ENCODE measurements at places on chromosomes 1 and 21. TPM values are rescaled to one million over a fixed set of nuclear protein-coding genes. Genes with fewer than 3 reads are reported as not detected.
A peak's percentile ranks its signal among the peaks of the same experiment; 100 is the strongest.

- no peak overlapping the region for H3K27ac ChIP-seq
- H3K4me1 ChIP-seq, result peaks cover 2% of the 10 kb centered on the region
- no peak overlapping the region for H3K4me3 ChIP-seq
- DNase-seq, result no peak
- H3K27me3 ChIP-seq, result no peaks in the 10 kb centered on the region
These were observed 4.6 kb upstream of the TMEM51 start for GRCh38 chr1:15148941-15149340.

DNA sequence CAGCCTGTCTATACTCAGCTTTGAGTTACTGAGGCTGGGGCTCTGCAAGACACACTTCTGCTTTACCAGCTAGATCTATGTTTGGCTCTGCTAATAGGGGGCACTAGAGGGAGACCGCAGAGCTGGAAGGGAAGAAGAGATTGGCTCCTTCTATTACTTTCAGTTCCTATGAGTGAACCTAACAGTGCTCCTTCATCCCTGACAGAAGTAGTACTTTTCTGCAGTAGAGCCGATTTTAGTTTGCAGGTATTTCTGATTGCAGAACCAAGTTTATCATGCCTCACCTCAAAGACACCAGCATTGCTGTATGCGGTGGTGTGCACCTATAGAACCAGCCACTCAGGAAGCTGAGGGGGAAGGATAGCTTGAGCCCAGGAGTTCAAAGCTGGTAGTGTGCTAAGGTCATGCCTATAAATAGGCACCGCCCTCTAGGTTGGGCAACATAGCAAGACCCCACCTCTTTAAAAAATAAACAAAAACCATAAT lies 5.7 kb upstream of the ZDHHC18 start:
- H3K36me3 ChIP-seq, result no peaks in the 10 kb centered on the region
- no peak overlapping the region for H3K4me3 ChIP-seq

DNA sequence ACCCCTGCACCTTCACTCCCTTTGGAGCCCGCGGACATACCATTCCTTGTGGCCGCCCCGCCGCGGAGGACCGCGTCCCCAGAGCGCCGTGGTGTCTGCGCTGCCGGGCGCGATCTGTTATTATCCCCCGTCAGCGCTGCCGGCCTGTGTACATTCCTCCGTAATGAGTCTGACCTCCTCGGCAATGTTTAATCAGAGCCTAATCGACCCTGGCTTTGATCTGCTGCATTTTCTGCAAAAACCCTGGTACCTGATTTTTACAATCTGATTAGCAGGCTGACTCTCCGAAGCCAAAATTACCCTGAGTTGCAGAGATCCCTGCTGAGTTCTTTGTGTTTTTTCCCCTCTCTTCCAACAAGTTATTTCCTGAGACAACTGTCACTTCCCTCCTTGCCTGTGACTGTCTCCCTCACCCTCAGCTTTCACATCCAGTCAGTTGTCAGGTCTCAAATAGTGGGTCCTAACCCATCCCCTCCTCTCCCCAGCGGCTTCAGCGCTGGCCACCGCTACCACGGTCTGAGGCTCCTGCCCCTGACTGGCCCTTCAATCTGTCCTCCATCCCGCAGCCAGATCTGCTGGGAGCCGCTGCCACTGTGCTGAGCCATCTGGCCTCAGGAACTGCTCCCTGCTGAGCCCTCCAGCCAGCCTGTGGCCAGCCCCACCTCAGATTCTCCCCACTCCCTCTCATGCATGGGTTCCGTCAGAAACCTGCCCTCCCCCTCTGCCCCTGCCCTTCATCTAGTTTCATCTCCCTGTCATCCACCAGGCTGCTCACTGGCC lies 53.5 kb downstream of the GLIS1 start:
- H3K4me1 ChIP-seq, result no peaks in the 10 kb centered on the region
- H3K27me3 ChIP-seq, result no peaks in the 10 kb centered on the region
- no peak overlapping the region for H3K27ac ChIP-seq
- no peak overlapping the region for H3K4me3 ChIP-seq
- no peaks in the 10 kb centered on the region for H3K36me3 ChIP-seq

Gene CYP4A22
- not detected for total RNA-seq

Gene RAB42
- not detected for total RNA-seq

- H3K4me1 ChIP-seq, result no peaks in the 10 kb centered on the region
- no peaks in the 10 kb centered on the region for H3K36me3 ChIP-seq
- H3K4me3 ChIP-seq, result no peak overlapping the region
- H3K27me3 ChIP-seq, result no peaks in the 10 kb centered on the region
- DNase-seq, result no peak
- H3K27ac ChIP-seq, result no peak overlapping the region
These were observed 28.2 kb downstream of the RNF220 start for GRCh38 chr1:44433209-44433608.

DNA sequence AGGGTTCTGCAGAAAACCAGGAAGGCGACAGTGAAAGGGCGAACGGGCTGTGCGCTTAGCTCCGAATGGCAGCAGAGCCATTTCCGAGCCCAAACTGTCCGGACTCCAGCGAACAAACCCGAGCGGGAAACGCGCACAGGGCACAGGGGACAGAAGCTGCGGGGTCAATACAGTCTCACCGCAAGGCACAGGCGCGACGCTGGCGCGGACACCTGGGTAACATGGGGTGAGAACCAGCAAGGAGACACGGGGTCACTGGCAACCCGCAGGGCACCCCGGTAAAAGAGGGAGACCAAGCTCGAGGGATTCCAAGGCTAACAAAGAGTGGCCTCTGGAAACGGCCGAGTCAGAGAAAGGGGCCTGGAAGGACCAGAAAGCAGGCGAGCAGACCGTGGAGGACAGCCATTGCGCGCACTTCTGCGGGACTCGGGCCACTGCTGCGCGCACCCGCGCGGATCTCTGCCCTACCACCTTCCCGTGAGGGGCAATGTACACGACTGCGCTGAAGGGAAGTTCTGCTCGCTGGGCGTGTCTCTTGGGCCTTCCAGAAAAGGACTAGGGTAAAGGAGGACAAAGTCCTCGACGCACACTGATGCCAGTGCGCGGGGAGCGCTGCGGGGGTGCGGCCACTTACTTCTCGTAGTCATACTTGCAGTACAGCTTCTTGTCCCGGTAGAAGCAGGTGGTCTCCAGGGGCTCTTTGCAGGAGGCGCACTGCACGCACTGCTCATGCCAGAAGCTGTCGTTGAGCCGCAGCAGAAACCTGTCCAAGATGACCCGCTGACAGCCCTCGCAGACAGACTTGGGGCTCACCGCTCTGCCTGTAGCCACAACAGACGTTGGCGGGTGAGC lies 3.8 kb downstream of the LMX1A start:
- DNase-seq, result no peak
- no peaks in the 10 kb centered on the region for H3K36me3 ChIP-seq
- no peak overlapping the region for H3K27ac ChIP-seq
- H3K27me3 ChIP-seq, result peaks cover 11% of the 10 kb centered on the region

Gene FAM131C
- 0.21 TPM for total RNA-seq

DNA sequence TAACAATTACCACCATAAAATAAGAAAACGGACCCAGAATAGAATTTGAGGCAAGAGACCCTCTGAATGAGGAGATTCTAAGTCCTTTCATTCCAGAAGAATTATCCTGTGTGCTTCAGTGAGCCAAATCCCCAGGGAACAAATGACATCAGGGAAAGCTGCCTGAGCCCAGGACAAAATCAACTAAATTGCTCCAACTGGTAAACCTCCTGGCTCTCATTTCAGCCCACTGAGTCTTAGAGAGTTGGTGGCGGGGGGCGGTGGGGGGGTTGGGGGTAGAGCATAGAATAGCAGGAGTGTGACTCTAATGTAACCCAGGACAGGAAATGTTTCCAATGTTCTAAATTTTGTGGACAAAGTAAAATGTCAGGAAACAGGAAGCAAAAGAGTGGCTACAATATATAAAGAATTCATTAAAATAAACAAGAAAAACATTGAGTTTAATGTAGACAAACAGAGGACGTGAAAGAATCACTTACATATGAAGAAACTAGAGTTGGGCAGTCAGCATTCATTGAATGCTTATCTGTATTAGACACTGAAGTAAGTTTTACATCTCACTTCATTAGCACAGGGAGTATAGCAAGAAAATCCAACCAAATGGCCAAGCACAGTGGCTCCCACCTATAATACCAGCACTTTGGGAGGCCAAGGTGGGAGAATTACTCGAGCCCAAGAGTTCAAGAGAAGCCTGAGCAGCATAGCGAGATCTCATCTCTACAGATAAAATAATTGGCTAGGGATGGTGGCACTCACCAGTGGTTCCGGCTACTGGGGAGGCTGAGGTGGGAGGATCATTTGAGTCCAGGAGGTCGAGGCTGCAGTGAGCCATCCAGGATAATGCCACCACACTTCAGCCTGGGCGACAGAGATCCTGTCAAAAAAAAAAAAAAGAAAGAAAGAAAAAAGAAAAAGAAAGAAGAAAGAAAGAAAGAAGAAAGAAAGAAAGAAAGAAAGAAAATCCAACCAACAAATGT lies 75.1 kb downstream of the DHRS3 start:
- H3K4me1 ChIP-seq, result peaks cover 28% of the 10 kb centered on the region
- DNase-seq, result no peak
- H3K36me3 ChIP-seq, result no peaks in the 10 kb centered on the region
- peak overlapping the region; percentile 84 for H3K27ac ChIP-seq
- no peaks in the 10 kb centered on the region for H3K27me3 ChIP-seq

DNA sequence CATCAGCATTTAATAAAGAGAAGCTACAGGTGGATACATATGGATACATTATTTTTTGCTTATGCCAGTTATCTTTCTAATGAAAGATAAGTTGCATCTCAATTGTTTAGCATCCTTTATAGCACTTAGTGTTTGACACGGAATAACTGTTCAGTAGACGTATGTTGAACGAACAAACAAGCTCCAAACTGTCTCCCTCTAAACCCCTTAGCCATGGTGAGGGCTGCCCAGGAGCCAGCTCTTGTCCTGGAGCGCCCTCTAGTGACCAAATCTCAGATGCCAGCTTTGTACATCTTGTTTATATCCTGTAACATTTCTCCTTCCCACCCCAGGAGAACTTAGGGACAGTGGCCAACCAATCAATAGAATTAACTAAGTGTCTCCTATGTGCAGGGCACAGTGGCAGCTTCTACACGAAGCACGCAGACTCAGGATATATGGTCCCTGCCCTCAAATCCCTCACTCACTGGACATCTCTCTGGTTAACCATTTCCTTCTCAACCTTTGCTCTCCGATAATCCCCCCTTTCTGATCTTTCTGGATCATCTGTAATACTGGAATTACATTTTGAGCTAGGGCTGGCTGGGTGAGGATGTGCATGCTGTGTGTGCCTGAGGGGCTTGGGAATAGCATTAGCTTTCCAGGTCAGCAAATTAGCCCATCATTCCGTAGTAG lies 22.9 kb downstream of the KCNA10 start:
- H3K4me1 ChIP-seq, result no peaks in the 10 kb centered on the region
- peak; percentile 84 for DNase-seq
- no peaks in the 10 kb centered on the region for H3K27me3 ChIP-seq
- H3K27ac ChIP-seq, result no peak overlapping the region
- H3K4me3 ChIP-seq, result no peak overlapping the region

GRCh38 chr1:234875328-234875952 lies 253.2 kb downstream of the TOMM20 start:
- no peaks in the 10 kb centered on the region for H3K27me3 ChIP-seq
- no peak overlapping the region for H3K4me3 ChIP-seq
- no peak overlapping the region for H3K27ac ChIP-seq
- no peaks in the 10 kb centered on the region for H3K4me1 ChIP-seq
- H3K36me3 ChIP-seq, result no peaks in the 10 kb centered on the region
- DNase-seq, result no peak

- DNase-seq, result no peak
- no peaks in the 10 kb centered on the region for H3K36me3 ChIP-seq
- no peak overlapping the region for H3K4me3 ChIP-seq
- H3K4me1 ChIP-seq, result no peaks in the 10 kb centered on the region
These were observed 7.2 kb downstream of the AGMAT start for GRCh38 chr1:15577691-15578090.

Gene PTBP2
- 95.9 TPM for total RNA-seq

- H3K27me3 ChIP-seq, result no peaks in the 10 kb centered on the region
- H3K36me3 ChIP-seq, result no peaks in the 10 kb centered on the region
- no peak overlapping the region for H3K27ac ChIP-seq
- no peak overlapping the region for H3K4me3 ChIP-seq
- H3K4me1 ChIP-seq, result no peaks in the 10 kb centered on the region
These were observed 92.8 kb downstream of the C1orf21 start for GRCh38 chr1:184479435-184480167.

DNA sequence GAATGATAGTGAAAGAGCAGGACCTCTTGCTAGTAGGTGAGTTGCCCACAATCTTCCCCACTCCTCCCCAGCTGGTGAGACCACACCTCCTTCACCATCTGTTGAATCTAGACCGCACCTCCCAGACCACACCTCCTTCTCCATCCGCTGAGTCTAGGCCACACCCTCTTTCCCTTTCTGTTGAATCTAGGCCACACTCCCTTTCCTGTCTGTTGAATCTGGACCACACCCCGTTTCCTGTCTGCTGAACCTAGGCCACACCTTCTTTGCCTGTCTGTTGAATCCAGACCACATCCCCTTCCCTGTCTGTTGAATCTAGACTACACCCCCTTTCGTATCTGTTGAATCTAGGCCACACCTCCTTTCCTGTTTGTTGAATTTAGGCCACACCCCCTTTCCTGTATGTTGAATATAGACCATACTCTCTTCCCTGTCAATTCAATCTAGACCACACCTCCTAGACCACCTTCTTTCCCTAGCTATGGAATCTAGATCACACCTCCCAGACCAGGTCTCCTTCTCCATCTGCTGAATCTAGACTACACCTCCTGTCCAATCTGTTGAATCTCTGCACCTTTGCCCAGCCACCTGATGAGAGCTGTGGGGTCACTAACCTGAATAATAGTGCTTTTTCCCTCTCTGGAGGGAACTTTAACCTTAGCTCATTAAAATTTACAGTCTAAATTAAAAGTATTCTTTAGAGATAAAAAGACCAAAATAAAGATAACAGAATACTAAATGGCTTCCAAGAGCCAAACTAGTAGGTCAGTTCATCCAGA lies 116.3 kb downstream of the DAB1 start:
- H3K4me3 ChIP-seq, result no peak overlapping the region
- H3K4me1 ChIP-seq, result no peaks in the 10 kb centered on the region
- no peaks in the 10 kb centered on the region for H3K36me3 ChIP-seq

DNA sequence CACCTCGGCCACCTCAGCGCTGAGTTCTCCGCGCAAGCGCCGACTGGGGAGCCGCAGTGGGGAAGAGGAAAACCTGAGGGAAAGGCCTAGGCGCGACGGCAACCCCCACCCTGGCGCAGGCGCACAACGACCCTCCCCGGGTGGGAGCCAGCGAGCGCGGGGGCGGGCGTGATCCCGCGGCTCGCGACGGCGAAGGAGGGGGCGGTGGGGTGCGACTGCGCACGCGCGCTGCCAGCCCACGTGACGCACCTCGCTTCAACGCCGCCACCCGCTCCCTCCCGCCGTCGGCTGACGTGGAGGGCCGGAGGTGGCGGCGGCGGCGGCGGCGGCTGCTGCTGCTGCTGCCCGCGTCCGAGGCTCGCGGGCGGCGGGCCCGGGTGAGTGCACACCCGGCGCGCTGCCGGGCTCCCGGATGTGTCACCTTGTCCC lies at the start of the genes PIGP and TTC3:
Gene PIGP (minus strand): TSS at position 84 of the 429 bp plus-strand sequence. CDS start 556 bp downstream, outside the sequence.
Gene TTC3 (plus strand): TSS at position 267 of the 429 bp plus-strand sequence. CDS start 14,004 bp downstream, outside the sequence.
- H3K27me3 ChIP-seq, result no peaks in the 10 kb centered on the region
